NCI-H1092 (cell line): ENCODE measurements at places on chromosomes 7 and 10.

GRCh38 chr7:133052401-133052756 lies 29.5 kb downstream of the CHCHD3 start:
- no peak for DNase-seq

DNA sequence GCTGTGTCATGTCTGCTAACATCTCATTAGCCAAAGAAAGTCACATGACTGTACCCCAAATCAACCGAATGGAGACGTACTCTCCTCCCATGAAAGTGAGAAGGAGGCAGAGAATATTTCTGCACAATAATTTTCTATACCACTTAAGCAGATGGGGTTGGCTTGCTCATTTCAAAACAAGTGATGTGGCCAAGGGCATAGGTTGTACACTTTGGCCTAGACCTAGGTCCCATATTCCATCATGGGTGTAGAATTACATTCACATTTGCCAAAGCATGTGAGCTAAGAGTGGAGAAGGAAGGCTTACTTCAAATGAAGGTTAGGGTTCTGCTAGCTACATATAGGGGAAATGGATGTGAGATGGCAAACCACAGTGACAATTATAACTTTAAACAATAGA lies 83.0 kb downstream of the ZNF365 start:
- DNase-seq: no peak

DNA sequence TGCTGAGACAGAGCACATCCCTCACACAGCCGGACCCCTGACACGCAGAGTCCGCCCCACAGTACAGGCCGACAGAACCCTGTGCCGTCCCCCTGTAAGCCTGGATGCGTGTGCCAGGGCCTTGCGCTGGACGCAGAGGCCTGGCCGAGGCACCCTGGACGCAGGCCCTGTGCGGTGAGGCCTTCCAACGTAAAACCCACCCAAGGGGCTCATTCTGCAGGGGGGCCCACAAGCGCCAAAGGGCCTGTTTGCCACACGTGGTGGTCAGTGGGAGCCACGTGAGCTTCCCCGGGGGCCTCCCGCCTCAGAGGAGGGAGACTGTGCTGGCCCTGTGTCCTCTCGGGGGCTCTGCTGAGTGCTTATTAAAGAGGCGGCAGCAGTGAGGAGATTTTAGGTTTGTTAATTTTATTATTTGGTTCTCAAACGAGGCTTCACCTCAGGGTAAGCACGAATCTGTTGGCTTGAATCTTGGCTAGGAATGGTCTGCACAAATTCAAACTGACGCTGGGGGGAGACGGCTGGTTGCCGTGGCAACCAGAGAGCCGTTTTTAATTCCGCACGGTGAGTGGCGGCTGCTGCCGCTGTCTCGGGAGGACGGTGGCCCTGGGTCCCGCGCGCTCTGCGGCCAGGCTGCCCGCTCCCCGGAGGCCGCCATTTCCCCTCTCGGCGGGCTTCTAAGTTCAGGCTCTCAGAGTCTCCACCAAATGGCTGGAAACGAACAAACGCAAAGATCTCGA lies 4.9 kb upstream of the ADGRA1 start:
- no peak for DNase-seq

- DNase-seq: no peak
Measured at GRCh38 chr7:30201161-30201666, 66.4 kb downstream of the MTURN start.

- DNase-seq: no peak
Measured at GRCh38 chr10:78162853-78163252, 129.2 kb downstream of the RPS24 start.
